Inflammatory macrophage treated with lipopolysaccharide for 4 hours (primary cell): ENCODE measurements at places on chromosomes 7 and 10.

- DNase-seq = no peak
These were observed 204.9 kb downstream of the DGKB start for GRCh38 chr7:14697684-14698083.

- peak; percentile 33 for DNase-seq
These were observed 310.5 kb upstream of the HGF start for GRCh38 chr7:82080254-82080927.

GRCh38 chr10:37947526-37947925 is 28.9 kb downstream of the ZNF25 start:
- no peak for DNase-seq

DNA sequence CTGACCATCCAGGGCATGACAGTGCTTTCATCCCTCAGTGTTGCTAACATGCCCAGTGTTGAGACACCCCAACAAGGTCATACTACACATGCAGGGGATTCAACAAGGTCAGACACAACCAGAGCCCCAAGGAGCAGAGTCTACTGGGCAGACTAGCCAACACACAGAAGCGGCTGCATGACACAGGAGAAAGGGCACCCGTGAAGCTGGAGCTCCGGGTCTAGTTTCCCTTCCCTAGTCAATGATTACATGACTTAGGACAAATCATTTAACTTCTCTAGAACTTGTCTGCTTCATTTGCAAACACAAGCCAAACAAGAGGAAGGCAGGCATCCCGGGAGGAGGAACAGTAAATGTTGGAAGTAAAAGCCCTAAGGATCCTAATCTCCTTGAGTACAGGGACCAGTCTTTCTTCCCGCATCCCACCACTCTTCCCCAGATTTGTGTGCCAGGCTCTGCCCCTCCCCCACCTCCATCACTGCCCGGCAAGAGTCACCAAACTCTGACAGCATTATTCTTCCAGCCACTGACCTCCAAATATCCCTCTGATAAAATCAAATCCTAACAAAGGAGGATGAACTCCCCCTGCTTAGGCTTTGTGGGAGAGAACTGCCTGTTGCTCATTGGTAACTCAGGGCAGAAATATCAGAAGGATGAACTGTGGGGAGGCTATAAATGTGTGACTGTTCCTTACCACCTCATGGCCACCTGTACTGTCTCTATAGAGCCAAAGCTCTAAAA is 104.3 kb downstream of the KCNMA1 start:
- DNase-seq = peak; percentile 68

GRCh38 chr7:24922099-24922773 is 57.7 kb downstream of the OSBPL3 start:
- DNase-seq = no peak

DNA sequence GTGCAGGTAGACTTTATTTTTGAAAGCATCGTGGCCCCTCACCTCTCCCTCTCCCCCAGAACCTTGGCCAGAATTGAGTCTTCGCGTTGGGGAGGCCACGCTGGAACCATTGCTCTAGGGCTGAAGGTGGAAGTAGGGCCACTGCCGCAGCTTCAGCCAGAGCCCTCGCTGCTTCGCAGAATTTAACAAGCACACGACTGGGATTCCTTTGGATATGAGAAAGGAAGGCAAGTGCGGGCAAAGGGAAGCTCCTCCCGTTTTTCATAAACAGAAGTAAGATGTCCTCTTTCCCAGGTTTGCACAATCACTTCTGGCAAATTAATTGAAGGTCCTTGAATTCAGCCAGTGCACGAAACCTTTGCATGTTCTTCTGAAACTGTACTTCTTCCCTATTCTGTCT is 168.1 kb downstream of the CCDC3 start:
- no peak for DNase-seq

DNA sequence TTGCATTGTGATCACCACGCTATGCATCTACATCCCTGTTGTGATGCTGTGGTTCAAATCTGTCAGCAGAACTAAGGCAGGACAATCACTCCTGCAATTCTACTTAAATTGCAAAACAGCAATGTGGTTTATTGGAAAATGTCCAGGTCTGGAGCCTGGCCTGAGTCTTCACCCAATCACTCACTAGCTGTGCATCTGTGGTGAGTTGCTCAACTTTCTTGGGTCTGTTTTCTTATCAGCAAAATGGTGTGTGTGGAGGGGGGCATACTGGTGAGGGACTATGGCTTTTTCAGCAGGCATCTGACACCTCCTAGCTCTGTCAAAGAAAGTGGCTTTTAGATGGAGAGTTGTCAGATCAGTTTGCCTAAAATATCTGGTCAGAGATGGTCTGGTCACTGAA is 108.3 kb upstream of the FEZF1 start:
- no peak for DNase-seq

DNA sequence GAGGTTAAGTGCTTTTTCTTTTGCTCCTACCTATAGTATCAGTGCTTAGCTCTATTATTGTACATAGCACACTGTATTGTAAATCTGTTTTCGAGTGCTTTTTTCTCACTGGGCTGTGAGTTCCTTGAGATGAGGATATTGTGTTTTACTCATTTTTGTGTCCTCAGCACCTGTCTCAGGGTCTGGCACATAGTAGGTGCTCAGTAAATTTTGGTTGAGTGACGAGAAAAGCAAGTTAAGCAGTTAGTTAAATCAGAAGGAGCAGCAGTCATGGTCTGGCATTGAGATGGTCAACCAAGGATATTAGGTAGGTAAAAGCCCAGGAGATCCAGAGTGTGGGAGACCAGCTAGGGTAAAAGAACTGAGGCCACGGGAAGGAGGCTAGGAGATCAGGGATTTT is 51.2 kb downstream of the AP3M1 start:
- no peak for DNase-seq

- DNase-seq = peak; percentile 63
These were observed 4.6 kb upstream of the MDFIC start for GRCh38 chr7:114917211-114917839.

GRCh38 chr7:67841896-67842295 is 845.3 kb downstream of the TYW1 start:
- no peak for DNase-seq
